ENCODE measurements at places on chromosomes 2 and 18.

GRCh38 chr2:187232749-187233148, 215.3 kb downstream of the CALCRL start:
- no peak for DNase-seq

- DNase-seq: no peak
Measured at GRCh38 chr18:48109961-48110493, 179.6 kb upstream of the SMAD2 start.

DNA sequence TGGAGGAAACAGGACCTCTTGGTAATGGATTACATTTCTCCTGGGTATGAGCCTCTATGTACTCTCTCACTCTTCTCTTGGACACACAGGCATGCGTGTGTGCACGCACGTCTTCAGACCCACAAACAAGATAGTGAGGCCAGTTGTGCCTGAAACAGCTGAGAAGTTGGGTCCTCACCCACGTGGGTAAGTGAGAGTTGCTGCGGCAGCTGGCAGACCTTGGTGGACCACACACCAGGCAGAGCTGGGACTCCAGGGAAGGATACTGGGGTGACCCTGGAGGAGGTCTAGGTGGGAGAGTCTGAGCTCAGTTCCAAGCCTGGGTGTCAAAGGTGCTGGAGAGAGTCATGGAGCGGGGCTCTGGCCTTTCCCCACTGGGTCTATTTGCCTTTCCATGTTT, 194.3 kb downstream of the HAUS1 start:
- DNase-seq: no peak

DNA sequence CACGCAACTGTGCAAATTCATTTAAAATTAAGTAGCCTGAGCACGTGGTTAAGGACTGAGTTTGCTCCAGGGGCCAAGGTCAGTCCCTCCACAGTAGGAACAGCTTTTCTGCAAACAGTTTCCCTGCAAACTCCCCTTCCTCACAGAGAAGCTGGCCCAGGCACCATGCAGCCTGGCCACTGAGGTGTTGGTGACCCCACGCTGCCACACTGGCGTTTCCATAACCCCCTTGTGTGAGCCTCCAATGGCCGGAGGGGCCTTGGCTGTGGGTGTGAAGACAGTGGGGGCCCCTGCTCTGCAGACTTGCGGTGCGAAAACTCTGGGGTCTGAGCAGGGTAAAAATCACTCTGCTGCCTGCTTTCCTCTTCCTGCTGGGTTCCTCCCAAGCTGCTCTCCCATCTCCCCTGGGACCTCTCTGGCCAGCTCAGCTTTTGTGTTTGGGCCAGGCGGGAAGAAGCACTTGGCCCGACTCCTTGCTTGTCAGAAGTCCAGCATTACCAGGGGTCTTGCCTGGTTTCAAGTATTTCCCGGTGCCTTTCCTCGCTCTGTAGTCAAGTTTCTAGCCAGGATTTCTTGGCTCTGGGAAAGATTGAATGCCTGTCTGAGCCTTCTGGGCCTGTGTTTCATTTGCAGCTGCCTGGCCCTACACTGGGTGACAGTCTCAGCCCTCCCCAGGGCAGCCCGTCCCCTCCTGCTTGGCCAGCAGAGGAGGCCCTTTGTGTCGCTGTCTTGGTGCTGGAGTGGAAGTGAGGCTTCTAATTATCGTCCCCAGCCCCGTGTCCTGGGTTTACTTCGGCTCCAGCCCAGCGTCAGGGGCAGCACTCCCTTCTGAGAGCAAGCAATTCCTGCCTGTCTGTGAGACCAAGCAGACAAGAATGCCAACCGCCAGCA, 131.4 kb upstream of the SLC1A4 start:
- DNase-seq: no peak

GRCh38 chr2:85164145-85164569, 31.0 kb downstream of the TCF7L1 start:
- DNase-seq: no peak

DNA sequence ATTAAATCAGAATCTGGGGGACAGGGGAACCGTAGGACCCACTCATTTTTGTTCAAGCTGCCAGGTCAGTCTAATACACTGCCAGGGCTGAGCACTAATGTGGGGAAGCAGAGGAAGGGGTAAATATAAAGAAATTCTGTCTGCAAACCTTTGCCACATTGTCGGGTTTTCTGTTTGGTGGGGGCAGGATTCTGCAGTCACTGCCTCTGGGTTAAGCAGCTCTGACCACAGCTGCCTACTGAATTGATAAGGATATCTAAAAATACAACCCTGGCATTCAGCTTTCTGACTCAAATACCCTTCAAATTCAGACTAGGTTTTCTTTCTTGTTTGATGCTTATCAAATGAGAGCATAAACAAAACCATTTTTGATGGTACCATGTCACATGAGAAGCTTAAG, 6.0 kb downstream of the DNER start:
- DNase-seq: no peak

GRCh38 chr2:61327173-61327572, 143.7 kb downstream of the USP34 start:
- DNase-seq: no peak

GRCh38 chr2:239292959-239293774, 107.7 kb downstream of the HDAC4 start:
- DNase-seq: no peak

DNA sequence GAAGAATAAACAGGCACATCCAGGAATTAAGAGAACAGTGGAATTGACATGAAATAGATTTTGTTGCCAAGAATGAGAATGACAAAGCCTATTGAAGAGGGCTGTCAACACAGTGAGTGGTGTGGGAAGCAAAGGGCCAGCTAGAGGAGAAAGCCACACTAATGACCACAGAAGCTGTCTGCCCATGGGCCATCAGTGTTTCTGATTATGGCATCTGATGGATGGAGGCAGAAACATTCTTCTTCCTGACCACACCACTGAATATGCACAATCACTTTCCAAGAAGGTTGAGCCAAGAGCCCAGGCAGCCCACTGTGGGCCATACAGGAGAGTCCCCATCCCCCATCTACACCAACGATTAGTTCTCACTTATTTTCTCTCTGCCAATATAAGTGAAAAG, 146.0 kb upstream of the SH3BP4 start:
- no peak for DNase-seq

DNA sequence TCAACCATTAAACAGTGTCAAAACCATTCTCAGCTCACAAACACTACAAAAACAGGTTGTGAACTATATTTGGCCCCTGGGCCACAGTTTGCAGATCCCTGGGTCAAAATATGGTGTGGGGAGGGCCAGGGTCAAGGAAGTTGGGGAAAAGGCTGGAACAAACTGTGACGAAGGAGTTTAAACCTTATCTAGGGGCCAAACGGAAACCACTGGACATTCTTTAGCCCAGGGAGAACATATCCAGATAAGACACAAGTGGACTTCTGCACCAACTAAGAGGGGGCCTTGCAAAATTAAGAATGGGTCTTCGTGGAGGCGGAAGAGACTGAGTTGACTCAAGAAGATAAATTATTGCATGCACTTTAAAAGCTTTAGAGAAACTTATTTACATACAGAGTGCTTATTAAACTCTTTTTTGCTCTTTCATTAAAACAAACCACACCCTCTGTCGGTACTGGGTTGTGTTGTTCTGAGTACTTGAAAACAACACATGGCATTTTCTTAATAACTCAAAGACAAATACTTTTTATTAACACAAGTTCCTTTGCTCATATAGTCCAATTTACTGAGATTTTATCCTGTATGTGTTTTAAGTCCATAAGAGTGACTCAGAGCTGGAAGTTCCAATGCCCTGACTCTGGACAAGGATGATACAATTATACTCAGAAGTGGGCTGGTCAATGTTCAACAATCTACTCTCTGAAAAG, 5.3 kb upstream of the ASAP2 start:
- DNase-seq: no peak

DNA sequence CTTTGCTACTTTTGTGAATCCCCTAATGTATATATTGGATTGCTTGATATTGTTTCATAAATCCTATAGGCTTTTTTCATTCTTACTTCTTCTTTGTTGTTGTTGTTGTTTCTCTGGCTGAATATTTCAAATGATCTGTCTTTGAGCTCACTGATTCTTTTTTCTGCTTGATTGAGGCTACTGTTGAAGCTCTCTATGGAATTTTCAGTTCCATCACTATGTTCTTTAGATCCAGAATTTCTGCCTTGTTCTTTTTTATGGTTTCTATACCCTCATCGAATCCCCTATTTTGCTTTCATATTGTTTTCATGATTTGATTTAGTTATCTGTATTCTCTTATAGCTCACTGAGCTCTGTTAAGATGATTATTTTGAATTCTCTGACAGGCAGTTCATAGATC, 24.6 kb upstream of the RASGRP3 start:
- DNase-seq: no peak

GRCh38 chr2:23381084-23381483, 3.9 kb upstream of the KLHL29 start:
- DNase-seq: no peak

DNA sequence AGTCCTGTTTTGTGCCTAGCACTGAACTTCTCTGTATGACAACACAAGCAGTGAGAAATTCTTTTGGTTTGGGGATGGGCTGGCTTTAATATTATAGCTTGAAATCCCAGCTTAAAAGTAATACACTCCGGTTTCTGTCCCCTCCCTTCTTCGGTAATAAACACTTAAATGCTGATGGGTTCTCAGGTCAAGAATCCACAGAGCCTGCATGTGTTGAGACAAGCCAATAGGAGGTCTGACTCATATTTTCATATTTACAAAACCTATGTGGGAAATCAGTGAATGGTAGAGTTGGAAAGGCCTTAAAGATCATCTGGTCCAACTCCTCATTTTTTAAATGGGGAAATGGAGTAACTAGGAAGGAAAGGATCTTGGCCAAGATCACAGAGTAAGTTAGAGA, 47.5 kb downstream of the VSNL1 start:
- DNase-seq: no peak

GRCh38 chr18:58256316-58257080, 212.5 kb downstream of the NEDD4L start:
- DNase-seq: no peak

DNA sequence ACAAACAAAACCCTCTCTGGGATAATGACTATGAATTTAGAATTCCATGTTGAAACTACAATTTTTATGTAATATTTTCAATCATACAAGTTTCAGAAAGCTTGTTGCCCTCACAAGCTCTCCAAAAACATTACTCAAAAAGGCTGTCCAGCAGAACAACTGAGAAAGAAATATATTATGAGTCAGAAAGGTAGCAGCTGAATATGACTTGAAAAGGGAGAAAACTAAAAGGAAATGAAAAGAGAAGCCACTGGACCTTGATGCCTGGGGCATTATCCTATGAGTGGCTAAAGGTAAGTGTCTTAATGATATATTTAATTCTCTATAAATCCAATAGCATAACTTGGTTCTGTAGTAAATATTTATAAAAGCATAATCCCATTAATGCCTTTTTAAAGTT, 61.8 kb downstream of the NXPH2 start:
- DNase-seq: no peak

DNA sequence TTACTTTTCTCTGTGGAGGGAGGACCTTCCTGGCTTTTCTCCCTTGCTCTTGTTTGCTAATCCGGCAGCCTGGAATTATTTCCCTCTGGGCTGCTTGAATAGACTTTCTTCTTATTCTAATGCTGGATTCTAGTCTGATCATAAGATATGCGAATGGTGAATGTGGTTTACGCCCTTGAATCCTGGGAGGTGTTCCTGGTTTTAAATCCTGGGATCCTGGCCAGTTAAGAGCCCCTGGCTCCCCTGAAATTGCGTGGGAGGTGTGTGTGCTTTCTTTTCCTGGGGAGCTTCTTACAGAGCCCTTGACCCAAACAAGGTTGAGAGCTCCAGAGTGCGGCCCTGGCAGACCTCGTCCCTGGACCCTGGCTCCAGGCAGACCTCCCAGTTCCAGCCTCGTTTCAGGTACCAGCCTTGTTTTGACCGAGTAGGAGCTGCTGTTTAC, 2.8 kb downstream of the SH3BP4 start:
- peak; percentile 61 for DNase-seq

GRCh38 chr18:21300035-21300907, 58.2 kb downstream of the GREB1L start:
- no peak for DNase-seq

- DNase-seq: peak; percentile 87
Measured at GRCh38 chr18:23133860-23134779, 1.2 kb upstream of the CABLES1 start.

- DNase-seq: no peak
Measured at GRCh38 chr2:72682061-72682460, 143.8 kb downstream of the EXOC6B start.

DNA sequence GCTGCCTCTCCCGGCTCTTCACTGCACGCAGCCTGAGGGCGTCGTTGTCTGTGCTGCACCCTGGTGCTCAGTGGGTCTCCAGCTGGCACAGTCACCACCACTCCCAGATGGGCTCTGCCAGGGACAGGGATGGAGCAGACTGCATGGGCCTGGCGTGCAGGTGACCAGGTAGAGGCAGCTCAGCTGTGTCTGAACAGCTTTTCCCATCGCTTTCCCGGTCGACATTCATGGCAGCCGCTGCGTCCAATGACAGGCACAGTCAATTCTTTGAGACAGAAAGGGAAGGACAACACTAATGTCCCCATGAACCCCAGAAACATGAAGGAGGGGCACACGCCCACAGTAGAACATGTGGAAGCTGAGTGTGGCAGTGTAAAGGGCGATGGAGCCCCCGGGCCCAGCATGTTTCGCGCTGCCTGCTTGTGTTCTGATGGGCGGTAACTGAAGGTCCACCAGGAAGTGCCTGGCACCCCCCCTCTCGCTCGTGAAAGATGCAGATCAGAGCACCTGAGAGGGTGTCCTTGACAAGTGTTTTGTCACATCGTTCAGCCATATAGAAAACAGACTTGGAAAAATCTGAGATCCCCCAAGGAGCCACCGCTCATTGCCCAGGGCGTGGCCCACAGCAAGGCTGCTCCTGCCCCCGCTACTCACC, 122.4 kb downstream of the NFATC1 start:
- peak; percentile 67 for DNase-seq

- no peak for DNase-seq
Measured at GRCh38 chr18:29063346-29063745, 886.4 kb upstream of the CDH2 start.

- no peak for DNase-seq
Measured at GRCh38 chr2:196213252-196213980, 42.0 kb upstream of the STK17B start.

GRCh38 chr2:223860809-223861738, 23.7 kb upstream of the AP1S3 start:
- no peak for DNase-seq

DNA sequence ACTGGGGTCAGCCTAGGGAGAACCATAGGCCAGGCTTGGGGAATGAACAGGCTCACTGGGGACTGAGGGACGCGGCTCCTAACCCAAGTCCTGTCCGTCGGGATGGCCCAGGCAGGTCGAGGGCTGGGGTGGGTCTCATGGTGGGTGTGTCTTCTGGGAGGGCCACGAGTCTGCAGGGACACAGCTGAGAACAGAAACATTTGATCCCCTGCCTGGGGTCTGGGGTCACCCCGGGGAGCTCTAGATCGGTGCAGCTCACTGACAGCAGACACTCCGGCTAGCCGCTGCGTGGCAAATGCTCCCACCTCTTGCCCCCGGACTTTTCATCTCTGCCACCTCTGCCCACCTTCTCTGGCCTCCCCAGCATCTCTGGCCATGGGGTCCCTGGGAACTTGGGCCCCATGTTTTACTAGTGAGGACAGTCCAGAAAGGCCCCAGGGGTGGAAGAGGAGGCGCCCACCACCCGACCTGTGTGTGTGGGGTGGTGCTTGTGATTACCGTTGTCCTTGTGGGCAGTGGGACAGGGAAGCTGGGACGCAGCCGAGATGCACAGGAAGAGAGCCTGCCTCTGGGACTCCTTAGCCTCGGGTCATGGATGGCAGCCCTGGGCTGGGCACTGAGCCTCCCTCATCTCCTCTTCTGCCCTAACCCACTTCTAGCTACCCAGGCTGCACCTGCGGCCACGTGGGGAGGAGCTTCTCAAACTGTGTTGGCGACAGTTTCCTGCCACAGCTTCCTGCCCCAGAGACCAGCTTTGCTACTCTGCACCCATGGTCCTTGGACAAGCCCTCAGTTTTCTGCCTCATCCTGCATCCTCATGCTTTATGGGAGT, 4.9 kb downstream of the ZAP70 start:
- DNase-seq: no peak

Measured in kidney (tissue), 22 donors.